HS-5 (cell line): ENCODE measurements at places on chromosomes 13 and 19.

GRCh38 chr13:76884186-76884906 lies 1.9 kb downstream of the KCTD12 start:
- DNase-seq = no peak

GRCh38 chr19:44447916-44448674 lies at the start of gene ZNF229:
Gene ZNF229 (minus strand): TSS chr19:44448472. CDS start chr19:44442847, 5,625 bp downstream.
- DNase-seq = no peak

DNA sequence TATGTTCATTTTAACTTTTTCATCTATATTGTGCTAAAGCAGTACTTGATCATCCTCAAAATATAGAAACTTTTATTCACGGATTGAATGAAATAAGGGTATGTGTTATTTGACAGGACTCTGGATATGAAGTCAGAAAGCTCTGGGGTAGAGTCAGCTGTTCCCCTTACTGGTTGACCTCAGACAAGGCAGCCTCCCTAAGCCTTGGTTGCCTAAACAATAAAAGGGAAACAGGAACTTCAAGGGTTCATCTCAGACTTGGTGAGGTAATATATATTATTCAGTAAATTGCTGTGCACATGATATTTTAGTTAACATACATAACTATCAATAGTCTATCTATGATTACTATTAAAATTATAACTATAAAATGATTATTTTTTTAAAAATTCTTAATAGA lies 13.6 kb downstream of the POLR1D start:
- no peak for DNase-seq

DNA sequence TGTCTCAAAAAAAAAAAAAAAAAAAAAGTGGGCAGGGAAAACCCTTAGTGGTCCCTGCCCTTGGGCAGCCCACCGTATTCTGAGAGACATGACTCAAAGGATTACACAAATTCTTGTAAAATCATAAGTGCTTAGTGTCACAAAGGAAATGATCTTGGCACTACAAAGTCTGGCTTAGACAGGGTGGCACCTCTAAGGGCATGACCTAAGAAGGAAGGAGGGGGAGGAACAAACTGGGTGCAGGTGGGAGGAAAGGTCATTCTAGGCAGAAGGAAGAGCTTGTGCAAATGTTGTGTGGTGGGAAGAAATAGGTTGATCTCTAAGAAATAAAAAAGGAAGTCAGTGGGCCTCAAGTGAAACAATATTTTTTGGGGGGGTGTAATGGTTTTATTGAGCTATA lies 10.4 kb downstream of the PNPLA6 start:
- no peak for DNase-seq

DNA sequence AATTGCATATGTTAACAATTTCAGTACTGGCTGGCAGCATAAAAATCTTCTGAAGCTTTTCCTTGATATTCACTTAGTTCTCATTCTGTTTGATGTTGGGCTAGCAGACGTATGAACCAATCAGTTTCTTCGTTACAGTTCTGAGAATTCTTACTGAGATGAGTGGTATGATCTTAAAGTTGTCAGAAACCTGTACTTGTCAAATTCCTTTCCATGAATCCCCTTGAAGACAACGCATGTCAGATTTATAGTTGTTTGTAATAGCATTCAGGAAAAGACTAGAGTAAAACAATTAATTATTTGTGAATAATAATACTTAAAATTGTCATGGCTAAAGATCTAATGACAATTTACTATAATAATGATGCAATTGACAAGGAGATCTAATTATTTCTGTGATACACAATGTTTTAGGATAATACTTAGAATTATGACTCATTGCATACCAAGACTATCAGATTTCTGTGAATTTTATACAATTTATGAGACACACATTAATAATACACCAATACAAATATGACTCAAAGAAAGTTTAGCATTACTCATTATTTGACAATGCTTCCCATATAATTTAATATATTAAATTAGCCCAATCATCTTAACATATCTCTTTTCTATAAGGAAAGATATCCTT lies 447.2 kb downstream of the RFC3 start:
- DNase-seq = no peak

- DNase-seq = no peak
Observed at GRCh38 chr19:15198951-15199660, 1.7 kb downstream of the NOTCH3 start.

GRCh38 chr13:113653264-113654174 lies 4.5 kb downstream of the ATP4B start:
- no peak for DNase-seq

DNA sequence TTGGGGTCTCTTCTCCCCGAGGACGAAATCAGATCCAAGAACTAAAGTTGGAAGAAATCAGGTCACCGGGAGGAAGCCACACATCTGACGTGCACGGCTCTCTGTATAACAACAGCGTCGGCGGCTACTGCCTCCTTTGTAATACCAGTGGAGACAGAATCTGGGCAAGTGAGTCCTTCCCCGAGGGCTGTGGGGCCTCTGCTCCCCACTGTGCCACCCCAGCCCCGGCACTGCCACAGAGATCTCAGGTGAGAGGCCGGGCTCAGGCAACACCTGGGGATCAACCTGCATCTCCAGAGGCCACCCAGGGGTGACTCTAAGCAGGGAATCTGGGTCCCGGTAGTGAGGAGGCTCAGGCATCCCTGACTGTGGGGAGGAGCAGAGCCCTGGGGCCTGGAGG lies 33.7 kb upstream of the C13orf46 start:
- no peak for DNase-seq

GRCh38 chr19:46995492-46995891 lies 24.1 kb upstream of the NPAS1 start:
- no peak for DNase-seq

DNA sequence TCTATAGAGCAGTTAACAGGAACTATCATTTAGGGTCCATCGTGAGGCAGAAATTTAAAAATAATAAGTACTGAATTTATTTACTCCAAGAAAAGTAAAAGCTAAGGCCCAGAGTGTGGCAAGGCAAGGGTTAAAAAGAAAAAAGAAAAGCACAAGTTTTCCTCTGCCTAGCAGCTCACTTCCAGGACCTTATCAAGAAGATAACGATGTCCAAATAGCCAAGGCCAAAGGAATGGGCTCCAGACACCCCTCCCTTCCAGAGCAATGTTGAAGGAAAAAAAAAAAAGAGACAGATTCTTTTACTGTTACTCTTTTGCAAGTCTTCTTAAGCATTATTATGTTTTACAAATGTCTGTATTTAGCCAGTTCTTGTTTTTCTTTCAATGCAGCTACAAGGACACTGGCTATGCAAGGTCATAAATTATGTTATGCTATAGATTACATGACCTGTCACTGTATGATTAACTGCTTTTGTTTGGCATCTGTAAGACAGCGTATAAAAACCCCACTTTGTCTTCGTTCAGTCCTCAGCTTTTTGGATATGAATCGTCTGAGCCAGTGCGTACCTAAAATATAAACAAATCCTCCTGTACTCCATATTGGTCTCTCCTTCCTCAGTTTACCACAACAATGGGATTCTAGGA lies 2.9 kb upstream of the ZNF700 start:
- DNase-seq = no peak

- DNase-seq = no peak
Observed at GRCh38 chr13:65470781-65471180, 1759.4 kb downstream of the PCDH9 start.

GRCh38 chr19:45324349-45324907 lies 1.8 kb upstream of the CKM start:
- no peak for DNase-seq
